ENCODE measurements at places on chromosomes 3 and 15.

GRCh38 chr3:131031660-131032059 lies 5.0 kb downstream of the NEK11 start:
- DNase-seq, result no peak

DNA sequence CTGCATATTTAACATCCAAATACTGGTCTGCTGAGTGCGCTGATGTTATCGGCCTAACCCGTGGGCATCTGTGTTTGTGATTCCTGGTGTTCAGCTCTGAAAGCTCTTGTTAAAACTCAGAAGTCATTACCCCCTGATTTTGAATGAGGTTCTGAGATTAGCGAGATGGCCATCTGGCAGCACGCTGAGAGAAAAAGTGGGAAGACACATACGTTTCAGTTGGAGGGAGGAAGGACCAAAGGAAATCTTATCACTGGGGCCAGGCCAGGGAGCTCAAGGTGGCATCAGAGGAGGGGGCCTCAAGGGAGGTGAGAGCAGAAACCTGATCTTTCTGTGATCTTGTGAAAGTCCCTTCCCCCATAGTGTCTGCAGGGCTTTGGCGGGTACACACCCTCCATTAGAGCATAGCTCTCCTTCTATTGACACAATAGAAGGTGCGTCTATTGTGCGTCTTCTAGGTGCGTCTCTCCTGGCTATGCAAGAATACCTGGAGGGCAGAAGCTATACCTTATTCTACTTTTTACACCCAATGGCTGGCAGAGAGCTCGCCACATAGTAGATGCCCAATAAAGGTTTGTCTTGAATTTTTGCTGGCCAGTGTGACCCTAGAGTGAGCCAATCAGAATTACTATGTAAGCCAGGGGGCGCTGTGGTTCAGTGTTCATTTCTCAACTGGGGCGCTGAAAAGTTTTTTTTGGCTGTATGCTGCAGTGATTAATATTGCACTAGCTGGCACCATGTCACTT lies 182.4 kb downstream of the SHQ1 start:
- peak; percentile 51 for DNase-seq

DNA sequence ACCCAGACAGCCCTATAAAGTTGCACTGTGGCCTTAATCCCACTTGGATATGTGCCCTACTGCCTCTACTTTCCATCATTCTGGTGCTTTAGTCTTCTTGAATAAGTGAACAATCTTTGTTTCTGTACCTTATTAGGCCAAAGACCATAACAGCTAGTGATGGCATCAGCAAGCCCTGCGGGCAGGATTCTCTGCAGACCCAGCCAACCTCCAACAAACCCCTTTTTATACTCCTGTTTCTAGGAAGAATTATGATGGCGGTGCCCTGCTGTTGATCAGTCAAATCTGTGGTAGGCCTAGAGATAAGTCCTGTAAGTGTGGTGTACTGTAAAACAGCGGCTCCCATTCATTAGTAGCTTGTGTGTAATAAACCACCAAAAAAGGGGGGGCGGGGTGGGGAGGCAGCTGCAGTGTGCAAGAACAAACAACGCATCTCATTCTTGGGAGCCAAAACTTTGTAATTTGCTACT lies 40.5 kb downstream of the SOX2 start:
- DNase-seq, result no peak

- DNase-seq, result no peak
Measured at GRCh38 chr3:152258448-152259393, 10.0 kb upstream of the MBNL1 start.

GRCh38 chr3:177742273-177742672 lies 545.0 kb upstream of the TBL1XR1 start:
- DNase-seq, result no peak

- no peak for DNase-seq
Measured at GRCh38 chr3:12878141-12878574, 36.8 kb upstream of the RPL32 start.

- DNase-seq, result no peak
Measured at GRCh38 chr3:177594096-177594495, 396.8 kb upstream of the TBL1XR1 start.

GRCh38 chr3:174869448-174869847 lies 10.3 kb downstream of the NAALADL2 start:
- no peak for DNase-seq

DNA sequence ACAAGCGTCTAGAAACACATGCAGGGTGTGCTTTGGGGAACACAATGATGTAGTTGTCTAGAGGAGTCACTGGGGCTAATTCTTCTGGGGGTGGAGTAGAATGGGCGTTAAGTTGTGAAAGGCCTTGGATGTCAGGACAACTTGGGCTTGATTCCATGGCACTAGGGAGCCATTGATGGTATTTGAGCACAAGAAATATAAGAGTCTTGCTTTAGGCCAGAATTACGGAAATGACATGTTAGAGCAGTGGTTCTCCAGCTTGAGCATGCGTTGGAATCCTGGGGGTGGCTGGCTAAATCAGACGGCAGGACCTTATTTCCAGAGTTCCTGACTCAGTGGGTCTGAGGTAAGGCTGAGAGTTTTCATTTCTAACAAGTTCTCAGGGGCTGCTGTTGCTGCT lies 29.2 kb upstream of the SMAD6 start:
- no peak for DNase-seq

DNA sequence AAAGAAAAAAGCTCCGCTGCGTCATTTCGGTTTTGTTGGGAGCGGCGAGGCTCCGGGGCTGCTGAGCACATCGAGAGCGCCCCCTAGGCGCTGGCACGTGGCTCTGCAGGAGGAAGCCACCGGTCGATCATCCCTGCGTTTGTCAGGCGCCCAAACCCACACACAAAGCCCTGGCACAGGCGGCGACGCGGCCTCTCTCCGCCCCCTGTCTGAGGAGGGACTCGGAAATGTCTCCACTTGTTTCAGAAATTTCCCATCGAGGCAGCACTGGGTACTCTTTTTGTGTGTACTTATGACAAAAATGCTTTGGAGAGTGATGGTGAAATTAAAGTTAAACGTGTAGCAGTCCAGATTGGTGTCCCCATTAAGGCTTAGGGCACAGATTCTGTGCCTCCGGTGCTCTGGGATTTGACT lies 407.3 kb upstream of the ONECUT1 start:
- peak; percentile 23 for DNase-seq

DNA sequence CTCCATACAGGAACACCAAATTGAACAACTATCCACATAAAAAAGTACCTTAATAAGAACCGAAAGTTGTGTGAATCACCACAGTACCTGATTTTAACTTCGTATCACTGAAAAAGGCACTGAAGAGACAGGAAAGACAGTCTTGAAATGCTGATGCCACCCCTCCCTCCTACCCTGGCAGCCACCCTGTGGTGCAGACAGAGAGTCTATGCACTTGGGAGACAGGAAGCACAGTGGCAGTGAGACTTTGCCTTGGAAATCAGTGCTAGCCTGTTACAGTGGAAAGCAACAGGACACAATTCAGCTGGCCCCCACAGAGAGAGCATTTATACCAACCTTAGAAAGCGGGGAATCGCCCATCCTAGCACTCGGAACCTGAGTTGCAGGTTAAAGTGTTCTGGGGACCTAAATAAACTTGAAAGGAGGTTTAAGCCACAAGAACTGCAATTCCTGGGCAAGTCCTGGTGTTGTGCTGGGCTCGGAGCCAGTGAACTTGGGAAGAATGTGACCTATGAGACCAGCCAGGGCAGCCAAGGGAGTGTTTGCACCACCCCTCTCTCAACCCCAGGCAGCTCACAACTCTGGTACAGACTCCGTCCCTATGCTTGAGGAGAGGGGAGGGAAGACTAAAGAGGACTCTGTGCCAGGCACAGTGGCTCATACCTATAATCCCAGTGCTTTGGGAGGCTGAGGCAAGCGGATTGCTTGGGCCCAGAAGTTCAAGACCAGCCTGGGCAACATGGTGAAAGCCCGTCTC lies 240.1 kb downstream of the ISL2 start:
- no peak for DNase-seq

DNA sequence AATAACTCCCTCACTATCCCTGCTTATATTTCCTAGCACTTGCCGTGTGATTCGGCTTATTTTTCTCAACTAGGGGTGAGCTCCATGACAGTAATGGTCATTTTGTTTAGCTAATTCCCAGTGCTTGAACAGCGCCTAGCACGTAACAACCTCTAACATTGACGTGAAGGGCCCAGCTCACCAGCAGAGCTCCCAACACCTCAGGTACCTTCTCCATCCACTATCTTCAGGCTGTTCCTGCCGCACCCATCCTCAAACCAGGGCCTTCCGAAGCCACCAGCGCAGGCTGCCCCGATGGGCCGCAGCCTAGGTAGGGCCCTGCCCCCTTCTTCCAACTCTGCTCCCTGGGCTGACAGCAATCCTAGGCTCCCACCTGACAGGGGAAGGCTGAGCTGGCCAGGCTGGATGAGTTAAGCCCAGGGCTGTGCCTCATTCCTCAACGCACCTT lies 751 bp upstream of the RPS17 start:
- DNase-seq, result no peak

DNA sequence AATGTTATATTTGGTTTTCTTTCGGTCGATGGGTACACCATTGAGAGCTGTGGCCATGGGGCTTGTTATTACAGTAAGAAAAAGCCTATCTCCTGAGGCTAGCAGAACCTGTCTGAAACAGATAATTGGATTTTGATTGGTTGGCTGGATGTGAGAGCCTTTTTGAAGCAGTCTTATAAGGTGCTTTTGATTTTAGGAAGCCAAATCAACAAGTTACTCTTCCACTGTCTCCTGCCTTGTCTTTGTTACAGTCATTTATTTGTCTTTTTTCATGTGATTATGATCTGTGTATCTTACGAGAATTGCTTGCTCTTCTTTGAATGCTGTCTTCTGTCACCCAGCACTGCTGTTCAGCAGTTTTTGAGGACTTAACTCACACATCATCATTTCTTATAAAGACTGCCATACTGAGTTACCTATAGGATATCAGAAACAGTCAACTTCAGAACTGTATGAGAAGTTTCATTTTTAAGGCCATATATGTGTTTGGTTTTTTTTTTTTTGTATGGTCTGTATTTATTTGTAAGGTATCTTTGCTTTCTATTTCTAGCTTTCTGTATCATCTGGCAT lies 51.1 kb downstream of the MEF2A start:
- DNase-seq, result no peak

- DNase-seq, result no peak
Measured at GRCh38 chr3:43770426-43771103, 79.8 kb downstream of the ABHD5 start.

GRCh38 chr15:67755936-67756335 lies 69.4 kb upstream of the SKOR1 start:
- DNase-seq, result no peak

GRCh38 chr15:68787609-68788263 lies 33.0 kb downstream of the ANP32A start:
- DNase-seq, result no peak

- DNase-seq, result no peak
Measured at GRCh38 chr15:68303560-68304436, 26.3 kb downstream of the FEM1B start.

GRCh38 chr15:63331456-63331855 lies 50.2 kb downstream of the CA12 start:
- DNase-seq, result no peak

DNA sequence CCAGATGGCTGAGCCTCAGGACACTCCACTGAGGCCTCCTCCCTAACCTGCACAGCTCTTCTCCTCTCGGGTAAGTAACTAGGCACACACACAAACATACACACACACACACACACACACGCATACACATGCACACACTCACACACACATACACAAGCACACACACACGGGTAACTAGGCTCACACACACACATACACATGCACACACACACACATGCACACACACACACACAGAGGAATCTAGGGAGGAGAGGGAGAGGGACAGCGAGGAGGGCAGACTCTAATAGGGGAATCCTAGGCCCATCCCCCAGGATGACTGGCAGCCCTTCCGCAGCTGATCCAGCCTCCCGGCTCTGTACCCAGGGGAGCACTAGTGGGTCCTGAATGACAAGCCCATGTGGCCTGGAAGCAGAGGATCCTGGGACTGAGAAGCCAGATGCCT lies 177.4 kb upstream of the LINGO1 start:
- no peak for DNase-seq

- no peak for DNase-seq
Measured at GRCh38 chr3:98038876-98039275, 3.8 kb upstream of the GABRR3 start.

GRCh38 chr3:144864646-144865045 lies 893.0 kb downstream of the DIPK2A start:
- DNase-seq, result no peak

DNA sequence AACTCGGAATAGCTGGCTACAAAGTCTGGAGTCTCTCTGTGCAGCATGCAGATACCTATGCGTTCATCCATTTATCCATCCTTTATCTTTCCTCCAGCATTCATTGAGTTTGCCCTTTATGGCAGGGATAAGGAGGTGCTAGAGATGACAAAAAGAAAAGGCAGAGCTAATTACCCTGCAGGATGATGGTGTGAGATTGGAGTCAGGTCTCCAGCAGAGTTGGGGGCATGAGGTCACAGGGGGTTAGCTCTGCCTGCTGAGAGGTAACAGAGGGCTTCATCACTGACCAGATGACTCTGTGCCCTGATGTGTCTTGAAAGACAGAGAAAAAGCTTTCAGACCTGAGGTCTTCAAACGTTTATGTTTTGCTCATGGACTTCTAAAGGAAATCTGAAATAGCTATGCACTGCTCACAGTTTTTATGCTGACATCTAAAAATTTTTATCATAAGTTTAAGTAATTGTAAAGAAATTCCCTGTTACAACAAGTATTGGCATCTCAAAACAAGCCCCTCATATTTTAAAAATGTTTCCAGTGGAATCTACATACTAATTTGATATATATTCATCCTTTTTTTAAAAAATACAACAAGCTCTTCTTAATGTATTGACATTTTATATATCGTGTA lies 132.3 kb upstream of the ANKRD28 start:
- DNase-seq, result no peak

GRCh38 chr3:49412632-49413337 lies 562 bp downstream of the TCTA start:
- no peak for DNase-seq

DNA sequence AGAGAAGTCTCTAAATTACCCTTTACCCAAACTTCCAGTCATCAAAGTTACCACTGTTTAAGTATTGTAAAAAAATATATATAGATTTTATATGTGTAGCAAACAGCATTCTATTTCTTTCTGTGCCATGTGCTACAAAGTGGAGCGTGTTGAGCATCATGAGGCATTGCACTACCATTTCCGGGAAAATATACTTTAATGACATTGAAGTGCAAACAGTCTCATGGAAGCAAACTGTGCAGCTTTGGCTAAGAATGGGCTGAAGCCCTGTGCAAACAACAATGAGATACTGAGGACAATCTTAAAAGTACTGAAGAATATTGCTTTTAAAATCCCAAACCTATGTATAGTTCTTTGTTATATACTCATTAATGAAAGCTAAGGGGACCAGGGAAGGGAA lies 6.5 kb upstream of the RPL22L1 start:
- DNase-seq, result no peak

- DNase-seq, result no peak
Measured at GRCh38 chr3:148582126-148582525, 115.6 kb upstream of the AGTR1 start.
